ENCODE measurements at places on chromosomes 6 and 20.

GRCh38 chr20:9616833-9617461 is 102.6 kb downstream of the LAMP5 start:
- DNase-seq: peak; percentile 63

- no peak for DNase-seq
These were observed 267.0 kb downstream of the TAF4 start for GRCh38 chr20:61798632-61799031.

GRCh38 chr6:80940571-80940970 is 811.9 kb downstream of the TENT5A start:
- DNase-seq: no peak

- no peak for DNase-seq
These were observed 168.1 kb downstream of the CDKAL1 start for GRCh38 chr6:20702366-20702765.

DNA sequence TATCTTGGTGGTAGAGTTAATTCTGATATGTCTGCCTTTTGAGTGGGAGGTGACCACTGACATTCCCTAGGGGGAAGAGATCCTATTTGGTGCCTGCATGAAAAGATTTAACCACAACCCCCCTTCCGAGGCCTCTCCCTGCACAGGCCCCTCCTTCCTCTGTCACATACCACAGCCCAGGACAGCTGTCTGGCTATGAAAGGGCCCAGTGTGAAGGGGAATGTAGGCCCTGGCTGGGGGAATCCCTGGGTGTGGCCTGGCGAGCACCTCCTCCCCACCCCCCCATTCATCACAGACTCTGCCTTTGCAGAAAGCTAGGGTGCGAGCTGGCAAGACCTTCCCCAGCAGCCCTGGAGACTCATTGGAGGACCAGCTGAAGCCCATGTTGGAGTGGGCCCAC is 27.4 kb upstream of the MAPRE1 start:
- DNase-seq: no peak

DNA sequence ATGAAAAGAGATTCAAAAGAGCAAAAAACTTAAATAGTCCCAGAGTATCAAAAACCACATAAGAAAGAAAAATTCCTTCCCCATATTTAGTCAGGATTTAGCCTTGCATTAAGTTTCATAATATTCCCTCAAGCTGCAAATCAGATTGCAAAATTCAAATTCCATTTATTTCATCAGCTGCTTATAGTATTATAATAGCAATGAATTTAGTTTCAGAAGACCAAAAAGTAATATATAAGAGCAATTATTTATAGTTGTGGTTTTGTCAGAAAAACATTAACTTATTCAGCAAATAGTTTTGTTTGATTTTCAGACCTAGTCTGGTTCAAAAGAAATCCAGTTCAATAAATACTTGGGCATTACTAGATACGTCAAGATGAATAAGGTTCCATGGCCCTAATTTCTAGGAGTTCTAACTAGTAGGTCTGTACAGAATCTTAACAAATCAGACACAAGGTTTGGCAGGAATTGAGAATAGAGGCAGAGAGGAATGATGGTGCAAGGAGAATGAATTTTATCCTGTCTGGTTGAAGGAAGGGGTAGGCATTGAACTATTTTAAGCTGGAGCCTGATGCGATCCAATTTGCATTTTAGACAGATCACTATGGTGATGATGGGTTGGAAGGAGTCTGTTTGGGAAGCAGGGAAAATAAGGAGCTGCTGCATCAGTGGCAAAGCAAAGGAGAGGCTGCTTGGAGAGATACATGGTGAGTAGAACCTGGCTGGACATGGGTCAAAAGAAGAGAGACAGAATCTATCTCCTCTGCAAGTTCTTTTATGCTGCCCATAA is 163.9 kb upstream of the STXBP5 start:
- DNase-seq: no peak

GRCh38 chr6:117263353-117263927 is 1.9 kb upstream of the VGLL2 start:
- DNase-seq: no peak

GRCh38 chr6:131728296-131728939 is 17.6 kb upstream of the CTAGE9 start:
- DNase-seq: no peak

DNA sequence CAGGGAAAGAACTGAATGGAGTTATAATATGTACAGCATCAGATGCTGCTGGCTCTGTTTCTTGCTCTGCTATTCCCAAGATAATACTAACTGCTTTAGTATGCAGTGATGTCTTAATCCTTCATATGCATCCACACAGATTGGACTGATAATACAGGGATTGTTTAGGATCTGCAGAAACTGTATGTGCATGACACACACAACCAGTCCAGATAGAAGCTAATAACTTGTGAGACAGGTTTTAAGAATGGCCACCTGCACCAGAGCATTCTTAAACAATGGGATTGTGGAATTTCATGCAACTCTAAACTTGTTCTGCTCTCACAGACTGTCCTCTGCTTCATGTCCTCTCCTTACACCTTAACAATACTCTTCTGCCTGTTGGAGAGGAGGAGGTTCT is 90.9 kb downstream of the SPTLC3 start:
- DNase-seq: no peak

Measured in DMS79 treated with DMSO at 0.1 percent for 48 hours (cell line).